ENCODE measurements at places on chromosomes 2 and 18.

DNA sequence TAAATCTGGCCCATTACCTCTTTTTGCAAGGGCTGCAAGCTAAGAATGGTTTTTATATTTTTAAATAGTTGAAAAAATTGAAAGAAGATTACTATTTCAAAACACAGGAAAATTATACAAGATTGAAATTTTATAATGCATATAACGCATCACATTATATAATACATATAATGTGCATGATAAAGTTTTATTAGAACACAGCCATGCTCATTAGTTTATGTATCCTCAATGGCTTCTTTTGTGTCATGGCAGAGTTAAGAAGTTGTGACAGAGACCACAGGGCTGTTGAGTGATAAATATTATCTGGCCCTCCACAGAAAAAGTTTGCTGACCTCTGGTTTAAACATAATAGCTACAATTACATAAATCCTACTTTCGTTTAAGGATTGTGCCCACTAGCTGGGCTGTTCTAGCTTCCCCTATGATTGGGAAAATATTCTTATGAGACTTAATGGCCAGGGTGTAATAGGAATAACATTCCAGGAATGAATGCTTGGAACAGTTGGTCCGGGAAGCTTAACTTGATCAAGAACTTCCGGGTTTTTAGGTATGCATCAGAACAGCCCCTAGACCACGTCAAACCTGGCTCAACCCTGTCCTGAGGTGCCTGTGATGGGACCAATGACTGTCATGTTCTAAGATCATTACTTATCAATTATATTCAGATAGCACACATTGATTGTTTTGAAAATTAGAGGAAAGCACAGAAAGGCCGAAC lies 98.7 kb upstream of the LPIN2 start:
- DNase-seq: no peak

GRCh38 chr2:85459771-85460170 lies 41.3 kb downstream of the SH2D6 start:
- DNase-seq: no peak

DNA sequence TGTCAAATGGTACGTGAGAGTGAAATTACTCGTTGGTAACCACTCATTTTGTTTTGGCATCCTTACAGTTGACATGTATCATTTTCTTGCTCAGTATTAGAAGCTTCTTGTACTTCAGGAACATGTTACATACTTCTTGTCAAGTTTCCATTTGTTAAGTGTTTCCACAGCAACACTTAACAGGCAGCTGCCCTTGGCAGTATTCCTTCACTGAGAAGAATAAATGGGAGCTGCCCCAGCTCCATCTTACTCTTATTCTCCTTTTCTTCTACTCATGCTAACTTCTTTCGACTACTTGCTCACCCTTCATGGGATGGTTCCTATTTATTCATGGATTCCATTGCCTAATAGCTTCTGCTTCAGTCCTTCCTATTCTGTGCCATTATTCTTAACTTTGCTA lies 60.1 kb upstream of the TUBA3E start:
- DNase-seq: no peak

GRCh38 chr2:61529944-61530735 lies 8.0 kb downstream of the XPO1 start:
- no peak for DNase-seq

DNA sequence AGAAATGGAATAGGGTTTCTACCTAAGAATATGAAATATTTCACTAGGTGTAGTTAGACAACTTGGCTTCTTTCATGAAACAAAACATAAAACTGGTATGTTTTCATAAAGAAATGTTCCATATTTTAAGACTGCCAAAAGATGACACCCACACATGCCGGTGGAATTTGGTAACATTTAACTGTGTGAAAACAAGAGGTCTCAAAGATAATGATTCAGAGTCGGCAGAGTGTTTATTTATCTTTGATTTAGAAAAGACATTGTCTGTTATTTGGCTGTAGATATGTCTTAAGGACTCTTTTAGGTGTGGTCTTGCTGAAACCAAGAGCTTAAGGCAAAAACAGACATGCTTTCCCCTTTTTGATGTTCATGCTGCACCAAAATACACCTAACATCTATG lies 63.5 kb upstream of the FN1 start:
- no peak for DNase-seq

- no peak for DNase-seq
These were observed 113.6 kb upstream of the TTC39C start for GRCh38 chr18:23900994-23901393.

- no peak for DNase-seq
These were observed 80.8 kb downstream of the NXPH2 start for GRCh38 chr2:138699421-138699820.

GRCh38 chr2:112162956-112163355 lies 24.8 kb downstream of the FBLN7 start:
- no peak for DNase-seq

- no peak for DNase-seq
These were observed 252.4 kb downstream of the GRB14 start for GRCh38 chr2:164368896-164369295.

GRCh38 chr2:134634054-134634753 lies 84.6 kb downstream of the TMEM163 start:
- DNase-seq: no peak

GRCh38 chr2:217166241-217166850 lies 306.5 kb upstream of the TNP1 start:
- no peak for DNase-seq

GRCh38 chr2:74653589-74653984 lies 460 bp upstream of the SEMA4F start:
- no peak for DNase-seq

- DNase-seq: no peak
These were observed 14.2 kb downstream of the GPATCH11 start for GRCh38 chr2:37098416-37099118.

DNA sequence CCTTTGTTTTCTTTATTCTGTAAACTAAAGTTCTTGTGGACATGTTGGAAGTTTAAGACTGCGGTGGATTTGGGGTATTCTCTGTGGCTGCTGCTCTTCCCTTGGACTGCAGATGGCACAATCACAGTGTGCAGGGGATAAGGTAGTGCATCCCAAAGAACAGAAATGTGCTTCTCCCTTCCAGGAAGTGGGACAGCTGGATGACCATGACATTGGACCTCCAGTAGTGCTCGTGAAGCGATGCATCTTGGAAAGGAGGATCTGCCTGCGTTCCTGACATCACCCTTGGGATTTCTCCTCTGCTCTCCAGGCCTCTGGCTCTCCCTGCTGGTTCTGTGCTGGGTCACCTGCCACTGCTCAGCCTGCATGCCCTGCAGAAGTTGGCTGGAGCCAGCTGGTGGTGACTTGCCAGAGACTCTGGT lies 109.9 kb downstream of the SLC4A3 start:
- no peak for DNase-seq

DNA sequence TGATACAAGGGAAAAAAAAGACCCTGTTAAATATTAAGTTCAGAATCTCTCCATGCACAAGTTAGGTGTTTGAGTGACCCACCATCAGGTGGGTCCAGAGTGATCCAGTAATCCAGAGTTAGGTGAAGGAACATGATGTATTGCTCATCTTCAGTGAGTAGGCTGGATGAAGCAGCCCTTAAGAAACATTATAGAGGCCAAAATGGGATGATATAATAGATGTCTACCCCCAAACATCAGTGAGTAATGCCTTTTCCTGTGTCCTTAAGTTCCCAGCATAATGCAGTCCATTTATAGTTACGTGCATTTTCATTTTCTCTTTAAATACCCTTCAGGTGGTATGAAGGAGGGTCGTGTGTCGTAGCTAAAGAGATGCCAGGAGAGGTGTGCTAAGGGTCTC lies 89.6 kb downstream of the MAP4K4 start:
- DNase-seq: no peak

DNA sequence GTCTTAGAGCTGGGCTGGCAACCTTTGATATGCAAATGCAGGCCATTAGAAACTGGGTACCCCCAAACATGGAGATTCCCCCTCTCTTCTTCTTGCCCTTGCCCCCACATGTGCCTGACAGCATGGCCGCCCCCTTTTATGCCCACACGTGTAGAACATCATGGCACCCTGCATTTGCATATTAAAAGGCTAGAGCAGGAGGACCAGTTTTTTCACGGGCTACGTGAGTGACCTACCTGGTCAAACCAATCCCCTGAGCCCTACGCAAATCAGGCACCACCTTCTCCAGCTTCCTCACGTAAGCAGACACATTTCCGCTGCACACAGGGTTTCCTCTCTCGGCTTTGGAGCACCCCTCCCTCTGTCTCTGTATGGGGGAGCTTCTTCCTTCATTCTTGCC lies 110.9 kb upstream of the COPS8 start:
- DNase-seq: no peak

DNA sequence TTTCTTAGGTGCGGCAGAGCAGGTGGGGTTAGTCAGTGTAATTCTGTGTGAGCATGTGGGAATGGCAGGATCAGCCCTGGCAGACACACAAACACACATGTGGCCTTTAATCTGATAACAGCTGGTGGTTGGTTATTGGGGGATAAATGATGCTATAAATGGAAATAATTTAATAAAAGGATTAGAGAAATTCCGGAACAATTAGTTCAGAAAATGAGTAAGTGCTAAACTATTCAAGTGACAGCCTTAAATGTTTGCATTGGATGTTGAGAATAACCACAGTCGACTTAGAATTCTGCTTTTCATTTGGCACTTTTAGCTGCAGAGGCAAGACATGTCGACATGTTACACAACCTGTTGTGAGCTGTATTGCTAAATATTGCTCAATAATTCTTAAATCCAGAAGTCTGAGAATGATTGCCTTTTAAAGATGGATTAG lies 7.2 kb downstream of the SMYD1 start:
- DNase-seq: peak; percentile 55

GRCh38 chr2:164090533-164090932 lies 354.7 kb upstream of the FIGN start:
- no peak for DNase-seq

- DNase-seq: no peak
These were observed 60.0 kb downstream of the IL1R2 start for GRCh38 chr2:102051692-102052277.

GRCh38 chr18:55119016-55119415 lies 159.8 kb upstream of the CCDC68 start:
- DNase-seq: no peak

GRCh38 chr18:46211816-46212215 lies 107.6 kb downstream of the HAUS1 start:
- no peak for DNase-seq

DNA sequence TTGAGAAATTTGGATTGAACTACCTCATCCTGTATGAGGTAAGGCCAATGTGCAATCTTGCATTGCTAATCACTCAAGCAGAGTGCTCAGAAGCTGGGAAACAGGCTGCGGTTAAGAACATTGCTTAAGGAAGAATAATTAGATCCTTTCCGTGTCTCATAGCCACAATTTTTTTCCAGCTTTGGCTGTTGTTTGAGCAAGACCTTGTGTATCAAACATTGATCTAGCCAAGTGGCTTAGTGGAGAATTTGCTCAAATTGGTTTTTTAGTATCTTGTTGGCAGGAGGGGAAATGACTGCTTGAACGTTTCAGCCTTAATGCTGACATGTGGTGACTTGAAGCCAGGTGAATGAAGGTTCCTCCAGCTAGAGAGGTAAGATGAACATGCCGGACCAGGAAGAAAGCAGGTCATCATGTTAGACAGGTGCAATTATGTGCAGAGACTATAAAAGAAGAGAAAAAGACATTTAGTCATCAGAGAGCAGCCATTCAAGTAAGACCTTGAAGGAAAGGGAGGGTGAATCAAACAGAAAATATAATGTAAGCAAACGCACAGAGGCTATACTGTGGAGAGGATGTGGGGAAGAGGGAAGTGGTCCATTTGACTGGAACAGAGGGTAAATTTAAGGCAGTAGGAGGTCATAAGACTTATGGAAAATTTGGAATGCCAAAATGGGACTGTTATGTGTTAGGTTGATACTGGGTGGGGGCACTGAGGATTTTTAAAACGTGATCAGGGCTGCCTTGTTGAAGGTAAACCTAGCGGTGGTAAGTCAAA lies 98.9 kb upstream of the CYP1B1 start:
- peak; percentile 89 for DNase-seq

- no peak for DNase-seq
These were observed 41.7 kb upstream of the ELOA2 start for GRCh38 chr18:47077111-47077510.

DNA sequence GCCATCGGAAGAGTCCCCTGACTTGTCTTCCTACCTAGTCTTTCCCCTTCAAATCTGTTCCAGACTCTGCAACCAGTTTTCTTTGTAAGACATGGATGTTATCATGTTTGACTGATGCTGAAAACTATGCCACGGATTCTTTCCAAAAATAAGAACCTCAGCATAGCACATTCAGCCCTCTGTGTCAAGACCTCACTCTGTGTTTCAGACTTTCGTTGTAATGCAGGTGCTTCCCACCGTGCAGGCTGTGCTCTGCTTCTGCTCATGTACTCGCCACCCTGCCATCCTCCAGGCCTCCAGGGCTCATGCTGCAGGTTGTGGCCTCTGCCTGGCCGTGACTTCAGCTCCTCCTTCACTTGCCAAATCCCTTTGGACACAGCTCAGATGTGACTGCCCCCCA lies 347.0 kb upstream of the RAB12 start:
- no peak for DNase-seq

DNA sequence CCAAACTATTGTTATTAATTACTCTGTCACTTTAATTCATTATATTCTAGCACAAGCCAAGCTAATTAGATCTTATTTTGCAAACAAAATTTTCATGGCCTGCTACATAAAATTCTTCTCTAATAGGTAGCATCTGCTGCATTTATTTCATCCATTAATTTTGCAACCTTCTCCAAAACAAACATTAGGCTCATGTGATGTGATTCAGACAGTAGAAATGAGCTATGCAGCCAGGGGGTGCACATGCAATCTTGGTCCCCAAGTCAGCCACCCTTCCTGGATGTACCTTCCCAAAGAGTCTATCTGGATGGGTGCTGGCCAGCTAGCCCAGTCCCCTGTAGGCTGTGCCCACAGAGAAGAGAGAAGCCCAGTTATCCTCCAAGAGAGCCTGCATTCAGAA lies 242.1 kb upstream of the OSR1 start:
- no peak for DNase-seq
